Neural crest cell (in vitro differentiated cells): ENCODE measurements at places on chromosomes 7 and 10.

DNA sequence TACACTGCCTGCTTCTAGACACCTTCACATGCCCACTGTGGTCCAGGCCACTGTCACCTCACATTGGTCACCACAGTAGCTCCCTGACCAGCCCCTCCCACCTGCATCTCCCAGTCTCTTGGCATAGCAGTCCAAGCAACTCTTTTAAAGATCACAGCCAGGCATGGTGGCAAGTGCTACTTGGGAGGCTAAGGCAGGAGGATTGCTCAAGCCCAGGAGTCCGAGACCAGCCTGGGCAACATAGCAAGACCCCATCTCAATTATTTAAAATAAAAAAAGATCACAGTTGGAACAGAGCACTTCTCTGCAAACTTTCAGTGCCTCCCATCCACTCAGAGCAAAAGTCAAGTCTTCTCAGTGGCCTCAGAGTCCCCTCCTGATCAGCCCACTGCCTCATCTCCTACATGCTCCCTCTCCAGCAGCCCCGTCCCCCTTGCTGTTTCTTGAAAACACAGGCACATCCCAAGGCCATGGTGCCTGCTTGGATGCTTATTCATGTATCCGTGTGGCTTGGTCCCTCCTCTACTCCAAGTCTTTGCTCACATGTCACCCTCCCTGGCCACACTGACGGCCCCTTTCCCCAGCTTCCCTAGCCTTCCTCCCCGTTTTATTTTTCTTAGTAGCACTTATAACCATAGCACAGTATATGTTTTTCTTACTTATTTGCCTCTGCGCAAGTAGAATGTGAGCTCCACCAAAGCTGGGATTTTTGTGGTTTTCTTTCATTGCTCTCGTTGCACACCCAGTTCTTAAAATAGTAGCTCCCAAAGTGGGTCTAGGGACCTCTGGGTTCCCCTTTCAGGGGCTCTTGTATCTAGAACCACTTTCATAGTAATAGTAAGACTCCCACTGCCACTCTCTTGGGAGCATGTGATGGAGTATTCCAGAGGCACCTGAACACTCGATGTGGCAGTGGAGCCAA, 19.5 kb downstream of the TSPAN15 start:
- no peak for DNase-seq

DNA sequence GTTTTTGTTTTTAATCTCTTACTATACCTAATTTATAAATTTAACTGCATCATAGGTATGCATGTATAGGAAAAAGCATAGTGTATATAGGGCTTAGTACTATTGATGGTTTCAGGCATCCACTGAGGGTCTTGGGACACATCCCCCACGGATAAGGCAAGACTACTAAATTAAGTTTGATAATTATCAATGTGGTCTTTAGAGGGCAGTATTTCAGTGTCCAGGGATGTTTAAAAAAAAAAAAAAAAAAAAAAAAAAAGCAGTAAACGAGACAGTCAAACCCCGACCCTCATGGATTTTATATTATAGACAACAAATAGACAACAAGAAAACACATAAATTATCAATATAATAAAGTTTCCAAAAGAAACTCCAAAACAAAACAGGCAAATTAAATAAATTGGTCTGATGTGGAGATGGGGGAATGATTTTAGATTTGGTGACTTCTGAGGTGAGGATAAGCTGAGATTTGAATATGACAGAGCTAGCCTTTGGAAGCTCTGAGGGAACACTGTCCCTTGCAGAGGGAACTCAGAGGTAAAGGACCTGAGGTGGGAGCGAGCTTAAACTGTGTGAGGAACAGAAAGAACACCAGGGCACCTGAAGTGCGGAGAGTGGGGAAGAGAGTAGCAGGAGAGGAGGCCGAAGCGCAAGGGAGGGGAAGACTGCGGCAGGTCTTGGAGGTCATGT, 14.8 kb downstream of the ACSM6 start:
- no peak for DNase-seq

DNA sequence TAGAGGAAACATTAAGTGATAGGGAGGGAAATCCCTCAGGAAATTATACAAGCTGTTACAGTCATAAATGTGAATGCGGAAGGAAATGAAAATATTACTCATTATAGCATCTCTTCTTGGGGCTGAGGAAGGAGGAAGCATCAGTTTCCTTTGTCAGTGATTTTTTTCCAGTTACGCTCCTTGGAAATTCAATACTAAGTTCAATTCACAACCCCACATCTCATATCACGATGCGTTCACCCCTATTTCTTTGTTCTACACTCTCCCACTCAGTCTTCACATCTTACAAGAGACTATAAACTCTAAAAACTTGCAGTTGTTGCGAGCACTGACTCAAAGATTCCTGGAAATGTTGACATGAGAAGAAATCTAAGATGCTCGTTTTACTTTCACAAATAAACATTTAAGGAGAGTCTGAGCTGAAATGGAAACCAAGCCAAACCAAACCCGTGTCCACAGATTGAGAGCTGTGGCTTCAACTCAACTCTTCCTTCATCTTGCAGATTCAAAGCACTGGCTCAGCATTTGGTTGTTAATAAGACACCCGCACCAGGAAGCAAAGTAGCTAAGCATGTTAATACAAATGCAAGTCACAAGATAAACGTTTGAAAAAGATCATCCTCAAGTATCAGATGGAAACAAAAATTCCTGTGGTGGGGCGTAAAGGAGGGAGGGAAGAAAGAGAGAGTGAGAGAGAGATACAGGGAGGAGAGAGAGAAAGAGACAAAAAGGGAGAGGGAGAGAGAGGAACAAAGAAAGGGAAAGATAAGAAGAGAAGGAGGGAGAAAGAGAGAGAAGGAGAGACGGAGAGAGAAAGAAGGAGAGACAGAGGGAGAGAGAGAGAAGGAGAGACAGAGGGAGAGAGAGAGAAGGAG, 150.0 kb upstream of the RSU1 start:
- no peak for DNase-seq

- no peak for DNase-seq
Measured at GRCh38 chr10:8897769-8898168, 843.3 kb downstream of the GATA3 start.

- DNase-seq: no peak
Measured at GRCh38 chr7:110870926-110871325, 220.0 kb upstream of the LRRN3 start.
